HFFc6 (cell line): ENCODE measurements at places on chromosomes 1 and 21. TPM values are rescaled to one million over a fixed set of nuclear protein-coding genes. Genes with fewer than 3 reads are reported as not detected.

DNA sequence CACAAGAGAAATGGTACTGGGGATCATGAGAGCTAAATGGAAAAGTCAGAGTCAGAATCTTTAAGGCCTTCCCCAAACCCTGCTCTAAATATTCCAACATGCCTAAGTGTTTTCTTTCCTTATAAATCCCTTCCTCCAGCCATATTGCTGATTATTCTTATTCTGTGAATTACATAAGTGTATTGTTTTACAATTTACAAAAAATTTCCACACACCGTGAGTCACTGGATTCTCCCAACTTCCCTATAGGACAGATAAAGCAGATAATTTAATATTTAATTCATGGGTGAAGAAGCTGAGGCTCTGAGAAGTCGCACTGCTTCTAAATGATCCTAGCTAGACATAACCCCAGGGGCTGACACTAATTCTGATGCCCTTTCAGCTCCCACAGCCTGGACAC lies 243.3 kb upstream of the JUN start:
- H3K27me3 ChIP-seq: no peaks in the 10 kb centered on the region
- H3K4me3 ChIP-seq: peak overlapping the region; percentile 45
- no peak overlapping the region for H3K27ac ChIP-seq
- no peaks in the 10 kb centered on the region for H3K36me3 ChIP-seq
- DNase-seq: no peak

GRCh38 chr1:64508629-64509028 lies 38.7 kb downstream of the CACHD1 start:
- no peaks in the 10 kb centered on the region; the same call in none of the 2 replicates for H3K27me3 ChIP-seq
- no peak overlapping the region for H3K4me3 ChIP-seq
- DNase-seq: no peak
- H3K4me1 ChIP-seq: peaks cover 26% of the 10 kb centered on the region
- no peak overlapping the region for H3K27ac ChIP-seq

The LAMC2 gene
- 1.8 to 2.5 TPM (median 2.0 TPM) in 3 replicates for total RNA-seq

DNA sequence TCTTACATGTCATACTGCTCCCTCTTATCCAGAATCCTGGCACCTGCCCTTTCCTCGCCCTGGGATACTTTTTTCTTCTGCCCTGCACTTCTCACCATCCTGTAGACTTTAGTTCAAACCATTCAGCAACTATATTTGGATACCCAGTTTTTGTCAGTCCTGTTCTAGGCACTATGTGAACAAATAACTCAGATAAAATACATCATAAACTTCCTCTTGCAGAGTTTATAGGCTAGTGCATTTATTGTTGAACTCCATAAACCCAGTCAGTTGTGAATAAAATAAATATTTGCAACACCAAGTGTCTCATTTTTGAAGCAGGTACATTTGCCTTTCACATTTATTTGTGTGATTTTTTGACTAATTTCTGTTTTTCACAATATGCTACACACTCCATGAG lies 4.3 kb downstream of the LYPLAL1 start:
- H3K4me1 ChIP-seq: peaks cover 38% of the 10 kb centered on the region
- no peaks in the 10 kb centered on the region for H3K27me3 ChIP-seq
- no peak for DNase-seq
- H3K36me3 ChIP-seq: peaks cover 23% of the 10 kb centered on the region
- no peak overlapping the region for H3K4me3 ChIP-seq
- no peak overlapping the region for H3K27ac ChIP-seq

The LYPD8 gene
- 0.15 to 0.27 TPM (median 0.21 TPM) in 3 replicates for total RNA-seq

GRCh38 chr1:7770669-7770996 lies 463 bp upstream of the VAMP3 start:
- peaks cover 6% of the 10 kb centered on the region for H3K27me3 ChIP-seq
- no peak for DNase-seq
- peaks cover 23% of the 10 kb centered on the region for H3K36me3 ChIP-seq
- H3K4me3 ChIP-seq: peak overlapping the region; percentile 94
